ENCODE measurements at places on chromosomes 7 and 10.

- no peak for DNase-seq
These were observed 101.1 kb downstream of the MAGI2 start for GRCh38 chr7:79352323-79352722.

GRCh38 chr10:99339077-99339476, 9.9 kb downstream of the CNNM1 start:
- no peak for DNase-seq

DNA sequence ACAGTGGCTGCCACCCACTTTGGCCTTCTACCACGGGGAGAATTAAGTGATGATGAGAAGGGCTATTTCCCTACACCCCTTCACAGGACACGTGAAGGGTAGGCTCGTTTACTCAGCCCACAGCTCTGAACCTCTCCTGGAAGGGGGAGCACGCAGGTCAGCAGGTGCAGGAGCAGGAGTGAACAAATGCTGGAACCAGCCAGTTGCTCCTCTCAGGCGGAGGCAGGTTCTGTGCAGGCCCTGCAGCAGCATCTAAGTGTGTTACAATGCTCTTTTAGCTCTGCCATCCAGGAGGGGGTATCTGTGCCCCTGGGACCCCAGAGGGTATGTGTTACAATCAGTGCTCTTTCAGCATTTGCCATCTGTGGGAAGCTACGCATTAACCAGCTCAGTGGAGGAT, 61.2 kb downstream of the AHR start:
- DNase-seq, result no peak

DNA sequence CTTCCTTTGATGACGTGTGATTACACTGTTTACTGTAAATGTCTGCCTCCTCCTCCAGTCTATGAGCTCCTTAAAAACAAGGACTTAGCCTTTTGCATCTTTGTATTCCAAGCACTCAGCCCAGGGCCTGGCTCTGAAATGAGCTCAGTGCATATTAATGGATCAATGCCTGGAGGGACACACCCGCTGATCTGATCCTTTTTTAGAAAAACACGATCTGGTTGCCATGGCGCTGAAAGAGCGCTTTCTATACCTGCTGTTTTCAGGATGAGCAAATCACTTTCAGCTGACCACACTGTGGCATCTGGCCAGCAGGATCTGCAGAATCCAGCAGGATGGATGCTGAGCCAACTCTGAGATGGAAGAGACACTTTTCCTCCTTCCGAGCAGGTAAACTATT, 37.8 kb upstream of the GARS1 start:
- no peak for DNase-seq

DNA sequence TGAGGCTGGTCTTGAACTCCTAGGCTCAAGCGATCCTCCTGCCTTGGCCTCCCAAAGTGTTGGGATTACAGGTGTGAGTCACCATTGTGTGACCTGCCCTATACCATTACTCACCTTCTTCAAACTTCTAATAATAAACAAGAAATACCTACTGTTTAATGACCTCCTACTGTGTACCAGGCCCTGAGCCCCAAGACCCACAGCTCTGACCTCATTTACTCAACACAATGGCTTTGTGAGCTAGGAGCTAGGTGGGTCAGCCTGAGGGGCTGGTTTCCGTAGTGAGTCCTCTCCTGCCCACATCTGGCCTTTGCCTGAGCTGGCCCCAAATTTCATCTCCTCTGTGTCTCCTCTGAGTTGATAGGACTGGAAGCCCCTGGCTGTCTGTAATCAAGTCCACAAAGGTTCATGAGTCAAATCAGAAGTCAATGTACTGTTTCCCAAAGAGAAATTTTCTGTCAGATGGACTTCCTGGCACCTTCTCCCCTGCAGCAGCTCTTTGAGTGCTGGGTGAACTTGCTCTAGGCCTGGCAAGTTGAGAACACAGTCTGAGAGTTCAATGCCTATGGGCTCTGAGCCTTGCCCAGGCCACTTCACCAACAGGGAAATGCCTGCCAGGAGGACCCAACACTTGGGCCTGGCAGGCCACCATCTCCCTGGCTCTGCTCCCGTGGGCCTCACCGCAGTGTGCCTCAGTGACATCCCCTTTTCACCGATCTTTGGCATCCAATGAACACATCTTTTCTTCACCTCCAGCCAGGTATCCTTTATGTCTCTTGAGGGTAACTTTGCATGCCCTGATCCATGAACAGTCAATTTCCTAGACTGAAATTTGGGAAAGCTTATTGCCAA, 24.0 kb downstream of the NEURL1 start:
- no peak for DNase-seq

GRCh38 chr7:98216941-98217622, 5.8 kb downstream of the BHLHA15 start:
- DNase-seq, result no peak

DNA sequence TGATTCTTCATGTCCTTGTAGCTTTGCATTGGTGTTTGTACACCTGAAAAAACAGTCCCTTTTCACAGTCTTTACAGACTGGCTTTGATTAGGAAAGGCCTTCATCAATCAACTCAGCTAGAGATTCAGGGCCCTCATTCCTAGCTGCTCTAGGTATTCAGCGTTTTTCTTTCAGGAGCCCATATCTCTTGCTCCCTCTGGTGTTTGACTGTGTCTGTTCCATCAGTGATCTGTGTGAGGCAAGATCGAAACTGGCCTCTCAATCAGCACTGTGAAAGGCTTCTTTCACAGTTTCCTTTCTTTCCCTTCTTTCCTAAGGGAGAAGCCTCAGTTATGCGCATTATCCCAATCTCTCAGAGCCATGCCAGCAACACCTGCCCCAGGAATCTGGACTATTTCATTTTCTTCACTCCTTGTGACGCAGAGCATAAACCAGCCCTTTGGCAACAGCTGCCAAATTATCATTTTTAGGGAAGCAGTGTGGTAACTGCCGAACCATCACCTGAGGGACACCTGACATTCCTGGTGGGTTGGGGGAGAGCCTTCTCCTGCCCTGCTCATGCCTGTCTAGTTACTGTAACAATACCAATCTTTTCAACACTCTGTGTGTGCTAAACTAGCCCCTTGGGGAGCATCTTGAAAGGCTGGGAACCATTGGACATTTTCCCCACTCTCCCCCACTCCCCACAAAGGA, 75.7 kb upstream of the CCDC71L start:
- peak; percentile 52 for DNase-seq

DNA sequence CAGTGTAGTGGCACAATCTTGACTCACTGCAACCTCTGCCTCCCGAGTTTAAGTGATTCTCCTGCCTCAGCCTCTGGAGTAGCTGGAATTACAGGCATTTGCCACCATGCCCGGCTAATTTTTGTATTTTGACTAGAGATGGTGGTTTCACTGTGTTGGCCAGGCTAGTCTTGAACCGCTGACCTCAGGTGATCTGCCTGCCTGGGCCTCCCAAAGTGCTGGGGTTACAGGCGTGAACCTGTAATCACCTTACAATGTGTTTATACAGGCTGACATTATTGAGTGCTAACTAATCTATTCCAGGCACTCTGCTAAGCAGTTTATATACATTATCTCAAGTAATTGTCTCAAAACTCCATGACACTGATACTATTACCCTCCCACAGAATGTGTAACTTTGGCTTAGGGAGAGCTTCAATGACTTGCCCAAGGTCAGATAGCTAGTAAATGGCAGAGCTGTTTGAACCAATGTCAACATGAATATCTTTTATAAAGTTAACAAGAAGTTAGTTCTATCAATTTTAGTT, 36.8 kb downstream of the KIFBP start:
- DNase-seq, result no peak

- DNase-seq, result no peak
These were observed 33.3 kb upstream of the KDM7A start for GRCh38 chr7:140209866-140210609.

- no peak for DNase-seq
These were observed 41.5 kb upstream of the EPC1 start for GRCh38 chr10:32388258-32389027.

DNA sequence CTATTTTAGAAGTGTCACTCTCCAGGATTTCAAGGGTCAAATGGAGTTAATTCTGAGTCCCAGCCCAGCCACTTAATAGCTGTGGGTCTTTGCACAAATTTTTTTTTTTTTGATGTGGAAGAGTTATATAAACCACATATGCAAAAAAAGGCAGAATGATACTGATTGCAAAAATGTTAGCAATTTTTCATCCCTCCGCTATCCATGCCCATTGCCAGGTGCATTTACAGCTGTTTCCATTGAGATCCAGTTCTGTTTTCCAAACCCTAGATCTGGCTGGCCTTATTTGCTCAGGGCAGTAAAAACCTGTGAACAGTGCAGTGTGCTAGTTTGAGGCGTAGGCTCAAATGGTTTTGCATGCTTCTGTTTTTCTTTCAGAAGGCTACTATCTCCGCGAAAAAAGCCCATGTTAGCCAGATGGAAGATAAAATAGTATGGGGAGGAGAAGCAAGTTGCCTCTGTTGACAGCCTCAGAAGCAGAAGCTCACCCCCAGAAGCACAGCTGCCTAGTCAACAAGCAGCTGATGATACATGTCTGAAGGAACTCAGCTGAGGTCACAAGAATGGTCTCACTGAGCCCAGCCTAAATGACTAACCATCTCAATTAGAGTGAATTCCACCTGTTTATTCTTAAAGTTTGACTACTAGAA, 997 bp upstream of the ZNF138 start:
- DNase-seq, result no peak

- DNase-seq, result peak; percentile 40
These were observed 164.8 kb downstream of the DNAJB6 start for GRCh38 chr7:157501581-157501980.

- DNase-seq, result no peak
These were observed 5.2 kb downstream of the MTG1 start for GRCh38 chr10:133399123-133399601.

- peak; percentile 26 for DNase-seq
These were observed 35.3 kb downstream of the PALD1 start for GRCh38 chr10:70513848-70514309.

DNA sequence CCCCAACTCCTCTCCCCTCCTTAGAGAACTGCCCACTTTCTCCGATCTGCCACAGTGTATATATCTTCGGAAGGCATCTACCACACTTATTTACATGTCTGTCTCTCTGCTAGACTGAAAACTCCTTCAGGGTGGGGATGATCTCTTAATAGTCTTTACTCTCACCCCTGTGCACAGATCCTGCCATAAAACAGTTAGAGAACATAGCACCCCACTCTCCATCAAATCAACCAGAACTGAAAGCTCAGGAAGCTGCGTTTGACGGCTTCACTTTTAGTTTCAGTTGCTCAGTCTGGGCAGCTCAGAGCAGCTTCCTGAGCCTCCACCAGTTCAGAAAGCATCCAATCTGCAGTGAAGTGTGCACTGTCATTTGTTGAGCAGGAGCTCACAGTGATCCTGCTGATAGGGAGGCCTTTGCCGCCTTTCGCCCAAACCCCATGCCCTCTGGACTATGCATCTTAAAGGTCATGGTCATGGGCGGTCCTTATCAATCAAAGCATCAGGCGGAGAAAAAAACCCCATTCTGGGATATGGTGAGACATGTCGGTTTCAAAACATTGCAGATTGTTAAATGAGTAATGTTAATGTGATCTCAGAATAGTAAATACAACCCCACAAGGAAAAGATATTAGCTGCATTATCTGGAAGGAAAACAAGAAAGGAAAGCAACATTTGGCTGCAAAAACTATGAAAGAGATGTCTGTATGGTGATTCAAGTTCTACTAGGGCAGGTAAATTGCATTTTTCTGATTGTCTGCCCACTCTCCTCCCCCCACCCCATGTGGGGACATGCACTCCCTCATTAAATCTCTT, 167.1 kb upstream of the ADO start:
- peak; percentile 67 for DNase-seq

DNA sequence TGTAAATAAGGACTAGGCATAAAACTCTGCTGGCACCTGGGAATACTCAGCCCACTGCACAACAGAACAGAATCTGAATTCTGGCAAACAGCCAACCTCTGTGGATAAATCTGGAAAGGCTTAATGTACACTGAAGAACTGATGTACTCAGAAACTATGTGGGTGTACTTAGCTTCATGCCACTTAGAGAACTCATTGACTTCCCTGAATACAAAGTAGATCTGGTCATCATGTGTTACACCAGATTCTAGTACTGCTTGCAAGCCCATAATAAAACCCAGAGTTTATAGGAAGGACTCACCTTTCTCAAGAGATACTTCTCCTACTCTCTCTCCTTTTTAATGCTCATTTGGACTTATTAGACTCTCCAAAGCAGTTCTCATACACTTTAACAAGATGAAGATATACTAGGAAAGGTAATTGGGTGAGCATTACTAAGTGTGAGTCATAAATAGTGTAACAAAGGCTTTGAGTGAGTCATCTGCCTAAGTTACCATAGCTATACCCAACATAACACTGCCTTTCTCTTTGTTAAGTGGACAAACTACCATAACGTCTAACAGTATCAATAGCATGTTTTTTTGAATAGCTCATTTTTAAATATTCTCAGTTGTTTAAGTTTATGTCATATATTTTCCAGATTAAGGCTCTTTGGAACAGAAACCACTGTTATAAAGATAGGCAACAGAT, 309.1 kb downstream of the MDFIC start:
- DNase-seq, result no peak

GRCh38 chr10:6255548-6256061, 52.9 kb downstream of the PFKFB3 start:
- DNase-seq, result no peak

- DNase-seq, result no peak
These were observed 8.2 kb upstream of the CYP17A1 start for GRCh38 chr10:102845352-102845902.

- DNase-seq, result no peak
These were observed 115.9 kb downstream of the PIP4K2A start for GRCh38 chr10:22598478-22598877.

- no peak for DNase-seq
These were observed 411.2 kb downstream of the GLRX3 start for GRCh38 chr10:130547368-130547767.

DNA sequence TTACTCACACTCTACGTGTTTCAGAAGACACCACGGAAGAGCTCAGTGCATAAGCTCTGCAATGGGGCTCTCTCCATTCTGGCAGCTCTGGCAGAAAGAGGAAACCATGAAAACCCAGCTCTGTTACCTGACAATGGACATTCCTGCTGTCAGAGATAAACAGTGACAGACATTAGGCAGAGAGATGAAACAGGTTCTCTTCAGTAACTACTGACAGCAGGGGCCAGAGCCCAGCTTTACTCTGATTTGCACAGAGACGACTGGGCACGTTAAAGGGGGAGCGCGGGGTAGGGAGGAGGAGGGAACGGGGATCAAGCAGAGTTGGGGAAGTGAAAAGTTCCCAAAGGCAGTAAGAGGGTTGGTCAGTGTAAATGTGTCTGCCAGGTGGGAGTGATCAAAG, 206.1 kb downstream of the RAMP3 start:
- DNase-seq, result no peak

GRCh38 chr7:89757910-89758309, 396.4 kb upstream of the STEAP1 start:
- DNase-seq, result no peak

GRCh38 chr10:44960088-44960460, 472 bp downstream of the RASSF4 start:
- DNase-seq, result no peak

- peak; percentile 29 for DNase-seq
These were observed 12.8 kb downstream of the MEIG1 start for GRCh38 chr10:14971867-14972448.

DNA sequence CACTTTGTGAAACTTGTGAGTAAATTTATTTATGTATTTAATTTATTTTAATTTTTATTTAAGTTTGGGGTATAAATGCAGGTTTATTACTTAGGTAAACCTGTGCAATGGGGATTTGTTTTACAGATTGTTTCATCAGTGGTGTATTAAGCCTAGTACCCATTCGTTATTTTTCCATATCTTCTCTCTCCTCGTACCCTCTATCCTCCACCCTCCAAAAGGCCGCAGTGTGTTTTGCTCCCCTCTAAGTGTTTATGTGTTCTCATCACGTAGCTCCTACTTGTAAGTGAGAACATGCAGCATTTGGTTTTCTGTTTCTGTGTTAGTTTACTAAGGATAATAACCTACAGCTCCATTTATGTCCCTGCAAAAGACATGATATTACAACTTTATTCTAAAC, 145.4 kb upstream of the SMIM30 start:
- DNase-seq, result no peak
